T1000 (cell line): ENCODE measurements at places on chromosomes 16 and 17.

DNA sequence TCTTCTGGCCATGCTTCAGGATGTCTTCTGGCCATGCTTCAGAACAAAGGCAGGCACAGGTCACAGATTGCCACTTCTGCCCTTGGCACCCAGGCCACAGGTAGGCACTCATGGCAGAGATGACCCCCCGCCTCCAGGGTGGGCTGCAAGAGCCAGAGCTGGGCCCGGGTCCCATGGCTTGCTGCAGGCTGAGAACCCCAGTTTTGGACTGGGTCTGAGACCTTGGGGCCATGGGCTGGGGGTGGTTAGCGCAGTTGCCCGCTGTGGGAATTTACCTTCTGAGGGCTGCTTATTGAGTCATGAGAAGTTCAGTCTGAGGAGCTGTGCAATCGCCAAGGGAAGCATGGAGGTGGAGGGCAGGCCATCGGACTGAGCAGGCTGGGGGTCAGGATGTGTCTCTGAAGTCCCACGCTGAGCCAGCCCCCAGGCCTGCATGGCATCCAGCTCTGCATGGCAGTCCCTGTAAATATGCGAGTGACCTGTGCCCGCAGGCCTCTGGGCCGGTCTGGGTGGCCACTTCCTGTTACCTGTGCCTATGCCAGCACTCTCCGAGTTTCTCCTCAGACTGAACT is 1.7 kb downstream of the ANKRD13B start:
- no peak for DNase-seq

- DNase-seq: no peak
Observed at GRCh38 chr16:19559242-19559910, 3.9 kb downstream of the VPS35L start.

GRCh38 chr17:21551081-21551881 is 141.0 kb upstream of the KCNJ18 start:
- DNase-seq: peak; percentile 83

GRCh38 chr17:21035406-21035805 is 7.4 kb downstream of the USP22 start:
- DNase-seq: no peak
